Activated CD4-positive, CD25-positive, alpha-beta regulatory T cell (primary cell): ENCODE measurements at places on chromosomes 13 and 19.

- DNase-seq = no peak
These were observed 94.6 kb downstream of the EFNB2 start for GRCh38 chr13:106440866-106441265.

- no peak for DNase-seq
These were observed 695 bp downstream of the ICAM1 start for GRCh38 chr19:10271543-10272086.

GRCh38 chr13:98460516-98460915, 116.4 kb downstream of the STK24 start:
- DNase-seq = no peak

GRCh38 chr13:50476577-50477285, 366.8 kb downstream of the DLEU7 start:
- DNase-seq = no peak

DNA sequence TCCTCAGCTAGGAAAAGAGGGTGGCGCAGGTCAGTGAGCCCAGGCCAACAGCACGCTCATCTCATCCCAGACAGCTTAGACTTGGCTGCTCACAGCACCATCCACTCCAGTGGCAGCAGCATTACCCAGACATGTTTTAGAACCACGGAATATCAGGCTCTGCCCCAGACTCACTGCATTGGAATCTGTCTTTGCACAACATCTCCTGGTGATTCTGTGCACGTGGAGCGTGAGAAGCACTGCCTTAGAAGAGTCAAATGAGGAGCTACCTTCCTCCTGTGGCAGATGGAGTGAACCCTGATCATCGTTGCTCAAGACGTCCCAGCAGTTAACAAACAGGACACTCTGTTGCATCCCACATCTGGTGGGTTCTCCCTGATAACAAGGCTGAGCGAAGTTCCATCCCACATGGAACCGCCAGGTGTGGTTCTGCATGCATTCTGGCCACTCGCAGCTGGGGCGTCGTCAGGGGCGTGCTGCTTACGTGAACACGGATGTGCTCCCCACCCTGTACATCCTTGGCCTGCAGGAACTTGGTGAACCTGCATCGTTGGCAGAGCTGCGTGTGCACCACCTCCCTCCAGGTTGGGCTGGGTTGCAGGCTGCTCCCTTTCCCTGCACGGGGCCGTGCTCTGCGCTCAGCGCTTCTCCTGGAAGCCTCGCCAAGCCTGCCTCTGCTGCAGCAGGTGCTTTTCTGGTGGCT, 25.2 kb upstream of the ATP11A start:
- DNase-seq = no peak

GRCh38 chr13:40583738-40584137, 82.7 kb downstream of the FOXO1 start:
- no peak for DNase-seq
